ENCODE measurements at places on chromosomes 13 and 19.

GRCh38 chr13:33426131-33426530 lies 140.6 kb upstream of the STARD13 start:
- DNase-seq = no peak

- DNase-seq = no peak
These were observed 7.1 kb upstream of the POU4F1 start for GRCh38 chr13:78610381-78610883.

- no peak for DNase-seq
These were observed 64.2 kb downstream of the SMARCA4 start for GRCh38 chr19:11025006-11025405.

GRCh38 chr13:80921541-80921940 lies 580.6 kb upstream of the SPRY2 start:
- no peak for DNase-seq

- DNase-seq = no peak
These were observed 55.0 kb downstream of the EFNB2 start for GRCh38 chr13:106480351-106480910.

- no peak for DNase-seq
These were observed 87.3 kb upstream of the ABCC4 start for GRCh38 chr13:95388420-95389079.

DNA sequence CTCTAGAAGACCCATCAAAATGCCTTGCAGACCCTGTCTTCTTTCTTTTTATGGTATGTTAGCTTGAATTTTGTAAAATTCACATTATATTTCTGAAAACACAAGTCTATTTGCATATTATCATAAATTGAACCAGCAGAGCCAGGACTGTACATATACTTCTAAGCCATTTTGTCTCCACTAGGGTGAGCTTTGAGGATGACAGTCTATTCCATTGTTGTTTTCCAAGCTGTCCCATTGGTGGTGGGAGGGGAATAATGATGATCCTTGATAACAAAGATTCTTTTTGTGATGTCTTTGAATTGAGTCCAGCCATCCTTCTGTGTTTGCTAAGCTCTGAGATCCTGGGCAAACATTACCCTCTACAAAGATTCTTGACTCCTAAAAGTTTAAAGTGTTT lies 359.3 kb upstream of the PCDH20 start:
- peak; percentile 27 for DNase-seq

DNA sequence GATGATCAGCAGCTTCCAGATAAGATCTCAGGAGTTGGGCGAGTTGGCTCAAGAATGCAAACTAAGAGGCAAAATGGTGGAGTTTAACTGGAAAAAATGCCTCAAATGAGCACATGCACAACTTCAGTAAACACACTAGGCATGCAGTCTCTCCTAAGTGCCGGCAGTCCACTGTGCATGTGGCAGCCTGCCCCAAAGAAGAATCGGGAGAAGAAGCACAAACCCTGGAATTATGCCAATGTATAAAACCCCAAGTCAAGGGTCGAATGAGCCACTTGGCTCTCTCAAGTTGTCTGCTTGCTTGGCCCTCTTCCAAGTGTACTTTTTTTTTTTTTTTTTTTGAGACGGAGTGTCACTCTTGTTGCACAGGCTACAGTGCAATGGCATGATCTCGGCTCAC lies 53.3 kb upstream of the SLITRK1 start:
- DNase-seq = no peak

DNA sequence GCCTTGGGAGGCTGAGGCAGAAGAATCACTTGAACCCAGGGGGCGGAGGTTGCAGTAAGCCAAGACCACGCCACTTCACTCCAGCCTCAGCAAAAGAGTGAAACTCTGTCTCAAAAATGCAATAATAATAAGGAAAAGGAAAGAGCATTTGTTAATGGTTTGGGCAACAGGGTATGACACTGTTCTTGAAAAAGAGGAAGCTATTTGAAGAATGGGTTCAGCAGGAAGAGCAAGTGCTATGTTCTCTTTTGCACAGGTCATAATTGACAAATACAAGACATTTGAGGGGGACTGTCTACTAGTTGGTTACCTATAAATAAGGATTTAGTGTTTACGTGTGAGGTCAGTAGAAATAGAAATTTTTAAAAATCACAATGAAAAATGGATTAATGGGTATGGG lies 218.3 kb downstream of the DCT start:
- DNase-seq = no peak

- DNase-seq = no peak
These were observed 73.0 kb downstream of the COL4A1 start for GRCh38 chr13:110233951-110234280.

DNA sequence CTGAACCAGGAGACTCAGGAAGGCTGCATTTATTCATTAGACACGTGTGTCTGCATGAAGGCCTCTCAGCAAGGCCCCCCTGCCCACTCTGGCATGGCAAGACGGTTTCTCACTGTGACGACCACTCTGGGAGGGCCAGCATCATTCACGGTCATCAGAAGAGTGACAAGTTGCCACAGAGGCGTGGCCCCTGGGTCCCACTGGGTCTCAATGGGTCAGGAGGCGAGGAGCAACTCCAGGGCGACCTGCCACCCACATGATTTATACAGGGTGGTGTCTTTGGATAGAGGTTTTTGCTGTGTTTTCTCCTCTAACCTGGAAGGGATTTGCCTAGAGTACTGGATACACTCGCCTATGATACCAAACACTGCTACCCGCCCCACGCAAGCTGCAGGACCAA lies 60.7 kb downstream of the KLF2 start:
- no peak for DNase-seq

Measured in SK-MEL-5 (cell line).